ENCODE measurements at places on chromosomes 2 and 18. TPM values are rescaled to one million over a fixed set of nuclear protein-coding genes. Genes with fewer than 3 reads are reported as not detected.
A peak's percentile ranks its signal among the peaks of the same experiment; 100 is the strongest.

RBKS gene
- total RNA-seq = 10.0 TPM

TMEM163 gene
- 6.7 TPM for total RNA-seq

DNA sequence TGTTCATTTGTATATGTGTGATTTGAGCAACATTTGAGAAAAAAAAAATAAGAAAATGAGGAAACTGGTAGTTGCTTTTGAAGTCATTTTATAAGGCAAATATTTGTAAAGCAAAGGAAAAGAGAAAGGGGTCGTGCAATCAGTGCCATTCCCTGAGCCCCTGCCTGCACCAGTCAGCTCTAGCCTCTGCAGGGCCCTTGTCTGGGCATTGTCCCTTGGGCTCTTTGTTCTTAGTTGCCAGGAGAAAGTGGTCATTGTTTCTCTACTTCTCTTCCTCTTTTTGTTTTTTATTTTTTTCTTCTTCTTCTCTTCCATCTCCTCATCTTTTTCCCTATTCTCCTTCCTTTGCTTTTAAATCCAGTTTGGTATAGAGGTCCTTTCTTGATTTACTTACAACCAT is 175.3 kb upstream of the CREB1 start:
- DNase-seq = no peak

GRCh38 chr2:223735659-223736244 is 101.6 kb downstream of the AP1S3 start:
- peak; percentile 44 for DNase-seq

GRCh38 chr18:13435586-13436333 is 217.2 kb downstream of the LDLRAD4 start:
- DNase-seq = peak; percentile 13

DNA sequence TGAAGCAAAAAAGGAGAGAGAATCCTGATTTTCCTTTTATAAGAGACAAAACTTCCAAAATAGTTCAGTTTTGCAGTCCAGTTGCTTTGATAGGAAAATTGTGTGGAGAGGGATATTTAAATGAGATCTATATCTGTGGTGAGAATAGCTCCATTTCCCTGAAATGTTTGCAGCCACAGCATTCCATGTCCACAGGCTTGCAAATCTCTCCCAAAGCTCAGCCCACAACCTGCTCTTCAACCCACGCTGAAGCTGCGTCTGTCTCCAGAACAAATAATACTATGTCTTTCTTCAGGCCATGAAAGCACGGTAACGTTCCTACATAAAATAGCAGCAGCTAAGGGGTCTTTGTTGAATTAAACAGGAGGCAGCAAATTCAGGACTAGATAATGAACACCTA is 31.8 kb downstream of the TMEM17 start:
- DNase-seq = no peak

DNA sequence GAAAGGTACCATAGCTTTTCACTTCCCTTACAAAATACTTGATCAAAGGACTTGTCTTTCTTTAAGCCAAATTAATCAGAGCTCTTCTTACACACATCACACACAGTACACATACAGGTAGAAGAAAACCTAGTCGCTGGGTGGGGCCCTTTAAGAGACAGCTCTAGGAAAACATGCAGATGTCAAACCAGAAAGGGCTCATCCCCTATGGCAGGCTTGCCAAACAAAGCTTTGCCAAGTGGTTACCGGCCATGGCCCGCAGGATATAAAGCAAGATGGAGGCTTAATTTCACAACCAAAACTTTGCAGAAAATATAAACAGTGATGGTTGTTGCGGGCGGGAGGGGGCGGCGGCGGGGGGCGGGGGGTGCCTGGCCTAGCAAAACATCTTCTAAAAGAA is 2156.0 kb upstream of the PIK3C3 start:
- DNase-seq = peak; percentile 6

- DNase-seq = peak; percentile 90
Observed at GRCh38 chr2:241009601-241010530, 11.4 kb downstream of the SNED1 start.

- peak; percentile 94 for DNase-seq
Observed at GRCh38 chr18:29164993-29165599, 988.2 kb upstream of the CDH2 start.

DNA sequence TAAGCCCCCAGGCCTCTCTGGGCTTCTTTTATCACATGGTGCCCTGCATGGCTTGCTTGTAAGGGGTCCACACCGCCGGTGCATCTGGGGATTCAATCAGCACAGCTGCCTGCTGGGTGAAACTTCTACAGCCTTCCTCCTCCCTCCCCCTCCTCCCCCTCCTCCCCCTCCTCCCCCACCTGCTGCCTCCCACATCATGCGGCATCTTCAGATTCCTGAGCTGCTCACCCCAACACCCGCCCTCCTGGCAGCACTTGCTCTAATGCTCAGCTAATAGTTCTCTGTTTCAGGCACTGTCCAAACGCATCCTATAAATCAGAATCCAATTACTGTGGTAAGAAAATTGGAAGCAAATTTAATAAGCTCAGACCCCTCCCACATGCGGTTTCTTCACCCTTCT is 150.7 kb downstream of the GALNT14 start:
- no peak for DNase-seq

DNA sequence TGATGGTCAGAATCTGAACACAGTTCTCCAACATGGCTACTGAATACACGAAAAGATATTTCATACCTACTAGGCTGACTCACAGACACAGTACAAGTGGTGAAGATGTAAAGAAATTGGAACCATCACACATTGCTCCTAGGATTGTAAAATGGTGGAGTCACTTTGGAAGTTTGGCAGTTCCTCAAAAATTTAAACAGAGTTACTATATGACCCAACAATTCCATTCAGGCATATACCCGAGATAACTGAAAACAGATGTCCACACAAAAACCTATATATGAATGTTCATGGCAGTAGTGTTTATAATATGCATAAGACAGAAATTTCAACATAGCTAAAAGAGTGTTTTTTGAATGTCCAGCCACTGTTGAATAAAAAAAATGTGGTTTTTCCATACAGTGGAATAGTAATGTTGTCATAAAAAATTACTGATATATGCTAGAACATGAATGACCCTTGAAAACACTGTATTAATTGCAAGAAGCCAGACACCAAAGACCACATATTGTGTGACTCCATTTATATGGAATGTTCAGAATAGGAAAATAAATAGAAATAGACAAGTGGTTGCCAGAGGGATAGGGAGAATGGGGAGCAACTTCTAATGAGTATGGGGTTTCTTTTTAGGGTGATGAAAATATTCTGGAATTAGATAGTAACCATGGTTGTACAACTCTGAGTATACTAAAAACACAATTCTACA is 10.1 kb downstream of the RMP24 start:
- DNase-seq = no peak

DNA sequence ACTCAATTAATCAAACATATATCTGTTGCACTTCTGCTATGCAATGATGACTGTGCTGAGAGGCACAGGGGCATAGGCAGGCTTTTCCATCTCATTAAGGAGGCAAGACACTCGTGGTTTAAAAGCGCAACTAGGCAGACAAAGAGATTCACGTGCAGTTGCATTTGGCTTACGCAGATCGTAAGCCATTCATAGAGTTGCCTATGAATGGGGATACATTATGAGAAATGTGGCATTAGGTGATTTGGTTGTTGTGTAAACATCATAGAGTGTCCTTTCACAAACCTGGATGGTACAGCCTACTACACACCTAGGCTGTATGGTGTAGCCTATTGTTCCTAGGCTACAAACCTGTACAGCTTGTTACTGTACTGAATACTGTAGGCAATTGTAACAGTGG is 284.7 kb downstream of the DCC start:
- no peak for DNase-seq

GRCh38 chr18:3219241-3219630 is 532 bp downstream of the MYOM1 start:
- DNase-seq = no peak

- peak; percentile 86 for DNase-seq
Observed at GRCh38 chr2:69559442-69560146, 83.9 kb downstream of the AAK1 start.

DNA sequence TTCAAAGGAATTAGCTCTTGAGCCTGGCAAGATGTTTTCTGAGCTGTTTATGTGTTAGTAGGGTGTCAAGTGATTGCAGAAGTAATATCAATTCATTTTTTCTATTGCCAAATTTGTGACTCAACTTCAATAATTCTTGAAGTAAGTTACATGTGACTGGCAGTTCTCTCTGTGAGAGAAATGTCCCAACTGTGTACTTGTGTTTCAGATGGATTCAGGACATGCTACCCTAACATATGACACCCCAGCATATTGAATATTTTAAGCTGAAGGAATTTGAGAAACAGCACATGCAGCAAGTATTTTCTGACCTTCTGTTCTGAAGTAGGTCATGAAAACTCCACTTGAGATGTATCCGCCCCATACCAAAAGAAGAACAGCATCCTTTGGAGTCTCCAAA is 263.6 kb downstream of the XIRP2 start:
- DNase-seq = no peak

GRCh38 chr2:37588316-37588777 is 83.1 kb downstream of the CDC42EP3 start:
- DNase-seq = peak; percentile 83

DNA sequence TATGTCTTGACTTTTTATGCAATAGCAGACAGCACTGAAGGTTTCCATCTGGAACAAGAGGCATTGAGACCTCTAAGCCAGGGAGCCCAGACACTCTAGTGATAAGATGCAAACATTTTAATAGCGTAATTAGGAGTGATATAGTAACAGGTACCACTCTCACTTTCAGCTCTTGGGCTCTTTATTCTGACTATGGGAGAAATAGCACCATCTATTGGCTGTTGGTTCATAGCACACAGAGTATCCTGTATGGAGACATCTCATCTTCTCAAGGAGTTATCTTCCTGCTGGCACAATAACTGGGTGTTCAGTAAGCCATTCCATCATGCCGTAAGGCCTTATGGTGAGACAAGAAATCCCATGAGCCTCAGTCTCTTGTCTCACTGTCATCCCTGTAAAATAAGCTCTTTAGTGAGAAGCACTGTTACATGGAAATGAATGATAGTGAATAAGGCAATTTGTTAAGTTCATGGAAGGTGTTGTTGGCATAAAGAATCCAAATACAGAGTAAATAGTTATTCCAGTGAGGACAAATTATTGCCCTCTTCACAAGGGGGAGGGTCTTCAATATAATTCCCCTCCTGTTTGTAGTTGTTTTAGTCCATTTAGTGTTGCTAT is 48.3 kb downstream of the THUMPD2 start:
- DNase-seq = peak; percentile 52
